ENCODE measurements at places on chromosomes 12 and 14.
A peak's percentile ranks its signal among the peaks of the same experiment; 100 is the strongest.

DNA sequence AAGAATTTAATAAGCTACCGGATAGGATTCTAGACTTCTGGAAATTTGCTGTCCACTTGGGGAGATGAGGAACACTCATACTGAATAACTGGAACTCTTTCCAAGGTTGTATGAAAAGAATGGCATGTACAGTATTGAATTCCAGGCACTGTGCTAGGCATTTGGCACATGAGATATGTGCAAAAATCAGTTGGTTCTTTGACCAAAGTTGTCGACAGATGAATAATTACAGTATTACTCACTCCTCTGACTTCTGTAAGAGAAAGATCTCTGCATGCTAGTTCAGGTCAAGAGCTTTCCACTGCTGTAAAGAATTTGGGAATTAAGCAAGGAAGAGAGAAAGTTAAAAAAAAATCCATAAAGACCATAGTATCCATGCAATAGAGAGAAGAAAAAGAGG lies 764.7 kb downstream of the BCL11B start:
- no peak for DNase-seq

DNA sequence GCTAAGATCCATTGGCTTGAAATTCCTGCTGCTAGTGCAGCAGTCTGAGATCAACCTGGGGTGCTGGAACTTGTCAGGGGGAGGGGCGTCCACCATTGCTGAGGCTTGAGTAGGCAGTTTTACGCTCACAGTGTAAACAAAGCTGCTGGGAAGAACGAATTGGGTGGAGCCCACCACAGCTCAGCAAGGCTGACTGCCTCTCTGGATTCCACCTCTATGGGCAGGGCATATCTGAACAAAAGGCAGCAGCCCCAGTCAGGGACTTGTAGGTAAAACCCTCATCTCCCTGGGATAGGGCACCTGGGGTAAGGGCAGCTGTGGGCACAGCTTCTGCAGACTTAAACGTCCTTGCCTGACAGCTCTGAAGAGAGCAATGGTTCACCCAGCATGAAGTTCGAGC lies 191.7 kb downstream of the ALG10B start:
- no peak for DNase-seq

- no peak for DNase-seq
Observed at GRCh38 chr14:105913861-105914260, 387.5 kb downstream of the TMEM121 start.

- DNase-seq: peak; percentile 21
Observed at GRCh38 chr12:46659824-46660223, 166.0 kb downstream of the SLC38A4 start.

DNA sequence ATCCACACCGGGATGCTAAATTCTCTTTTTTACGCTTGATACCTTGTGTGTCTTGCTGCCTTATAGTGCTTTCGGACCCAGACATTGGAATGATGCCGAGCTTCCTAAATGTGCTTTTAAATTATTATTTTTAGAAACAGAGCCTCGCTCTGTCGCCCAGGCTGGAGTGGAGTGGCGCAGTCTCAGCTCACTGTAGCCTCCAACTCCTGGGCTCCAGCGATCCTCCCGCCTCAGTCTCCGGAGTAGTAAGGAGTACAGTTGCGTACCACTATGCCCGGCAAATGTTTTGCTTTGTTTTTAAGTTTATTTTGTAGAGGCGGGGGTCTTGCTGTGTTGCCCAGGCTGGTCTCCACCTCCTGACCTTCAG lies 489 bp upstream of the EML5 start:
- DNase-seq: no peak

DNA sequence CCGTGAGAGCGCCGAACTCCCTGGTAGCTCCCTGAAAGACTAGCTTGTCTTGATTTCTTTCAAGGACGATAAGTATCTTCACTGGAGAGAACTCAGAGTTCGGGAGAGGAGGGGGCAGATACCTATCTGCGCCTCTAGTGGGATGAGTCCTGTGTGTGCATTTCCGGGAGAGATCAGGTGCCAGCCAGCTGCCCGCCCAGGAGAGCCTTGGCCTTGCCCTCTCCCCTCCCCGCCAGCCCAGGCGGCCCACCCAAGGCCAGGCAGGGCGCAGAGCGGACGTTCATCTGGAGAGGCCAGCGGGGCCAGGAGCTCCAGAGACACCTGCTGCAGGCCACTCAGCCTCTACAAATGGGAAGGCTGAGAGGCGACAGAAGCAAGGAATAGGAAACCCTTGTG lies 1.0 kb downstream of the CD9 start:
- no peak for DNase-seq

- no peak for DNase-seq
Observed at GRCh38 chr14:61213920-61214319, 67.2 kb downstream of the TMEM30B start.

DNA sequence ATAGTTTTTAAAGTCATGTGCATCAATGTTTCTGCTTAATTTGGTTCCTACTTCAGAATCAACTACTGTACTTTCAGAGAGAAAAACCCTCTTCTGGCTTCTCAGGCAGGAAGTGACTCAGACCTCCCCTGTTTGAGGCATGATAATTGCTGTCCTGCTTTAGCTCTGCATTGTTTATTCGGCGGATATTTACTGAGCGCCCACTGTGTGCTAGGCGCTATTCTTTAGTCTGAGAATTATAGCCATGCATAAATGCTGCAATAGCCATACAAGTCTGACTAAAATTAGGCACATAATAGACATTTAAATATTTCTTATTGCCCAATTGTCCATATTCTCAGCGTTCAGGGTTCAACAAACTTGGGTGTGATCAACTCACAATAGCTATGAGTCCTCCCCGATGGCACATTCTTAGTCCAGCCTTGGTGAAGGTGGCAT lies 6.1 kb upstream of the AMIGO2 start:
- no peak for DNase-seq

- no peak for DNase-seq
Observed at GRCh38 chr14:34213332-34213731, 248.7 kb downstream of the SPTSSA start.

DNA sequence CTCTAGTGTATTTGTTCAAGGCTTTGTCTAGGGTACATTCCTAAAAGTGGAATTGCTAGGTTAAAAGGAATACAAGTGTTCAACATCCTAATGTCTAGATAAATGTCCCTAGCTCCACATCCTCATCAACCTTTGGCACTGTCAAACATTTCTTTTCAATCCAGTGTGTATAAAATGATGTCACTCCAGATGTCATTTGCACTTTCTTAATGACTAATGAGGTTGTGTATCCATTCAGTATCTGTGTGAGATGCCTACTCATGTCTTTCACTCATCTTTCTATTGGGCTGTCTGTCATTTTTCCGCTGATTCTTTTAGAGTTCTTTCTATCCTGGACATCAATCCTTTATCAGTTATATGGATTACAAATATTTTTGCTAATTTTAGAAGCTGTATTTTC lies 43.3 kb downstream of the ARMH4 start:
- no peak for DNase-seq

DNA sequence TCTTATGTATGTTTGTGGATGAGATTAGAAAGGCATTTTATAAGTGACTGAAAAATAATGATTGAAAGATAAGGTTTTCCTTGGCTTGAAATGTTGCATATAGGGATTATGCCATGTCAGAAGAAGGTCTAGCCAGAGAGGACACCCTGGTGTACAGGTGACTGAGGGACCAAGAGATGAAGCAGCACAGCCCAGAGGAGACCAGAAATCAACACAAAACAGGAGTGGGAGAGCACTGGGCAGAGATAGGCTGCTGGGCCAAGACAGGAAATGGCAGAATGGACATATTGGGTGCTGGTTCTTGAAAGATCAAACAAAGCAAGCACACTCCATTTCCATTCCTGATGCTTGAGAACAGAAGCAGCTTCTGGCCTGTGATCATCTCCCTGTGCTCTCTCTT lies 24.4 kb upstream of the FRMD6 start:
- DNase-seq: no peak

GRCh38 chr14:64501411-64502171 lies 2.0 kb downstream of the ZBTB25 start:
- no peak for DNase-seq

GRCh38 chr14:69543341-69544115 lies 31.1 kb downstream of the CCDC177 start:
- no peak for DNase-seq

- DNase-seq: no peak
Observed at GRCh38 chr14:56102941-56103340, 15.3 kb upstream of the PELI2 start.

DNA sequence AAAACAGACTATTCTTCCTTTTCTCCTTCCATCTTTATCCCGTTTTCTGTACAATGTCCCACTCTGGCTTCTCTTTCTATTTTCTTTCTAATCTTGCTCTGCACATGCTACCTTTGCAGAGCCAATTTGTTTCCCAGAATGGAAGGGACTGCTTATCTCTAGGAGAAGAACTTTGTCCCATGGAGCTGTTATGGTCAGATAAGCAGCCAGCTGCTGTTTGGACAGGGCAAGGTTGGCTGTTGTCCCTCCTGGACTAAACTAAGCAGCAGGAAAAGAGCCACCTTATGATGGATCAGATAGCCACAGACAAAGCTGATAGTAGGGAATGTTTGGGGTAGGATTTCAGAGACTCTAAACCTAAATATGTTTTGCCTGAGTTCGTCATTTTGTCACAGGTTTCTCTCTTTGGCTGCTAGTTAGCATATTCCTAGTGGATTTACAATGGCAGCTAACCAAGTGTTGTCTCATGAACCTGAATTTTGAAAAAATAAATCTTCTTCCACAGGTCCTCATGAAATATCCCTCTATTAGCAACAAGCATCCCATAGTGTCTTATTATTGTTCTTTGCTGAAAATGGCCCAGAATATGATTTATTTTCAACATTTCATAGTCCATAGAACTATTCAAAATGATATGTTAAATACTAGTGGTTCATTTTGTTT lies 262.8 kb downstream of the SLC16A7 start:
- DNase-seq: no peak

- no peak for DNase-seq
Observed at GRCh38 chr12:14776236-14776961, 26.9 kb downstream of the WBP11 start.

- peak; percentile 26 for DNase-seq
Observed at GRCh38 chr12:66144791-66145754, 14.5 kb upstream of the LLPH start.

DNA sequence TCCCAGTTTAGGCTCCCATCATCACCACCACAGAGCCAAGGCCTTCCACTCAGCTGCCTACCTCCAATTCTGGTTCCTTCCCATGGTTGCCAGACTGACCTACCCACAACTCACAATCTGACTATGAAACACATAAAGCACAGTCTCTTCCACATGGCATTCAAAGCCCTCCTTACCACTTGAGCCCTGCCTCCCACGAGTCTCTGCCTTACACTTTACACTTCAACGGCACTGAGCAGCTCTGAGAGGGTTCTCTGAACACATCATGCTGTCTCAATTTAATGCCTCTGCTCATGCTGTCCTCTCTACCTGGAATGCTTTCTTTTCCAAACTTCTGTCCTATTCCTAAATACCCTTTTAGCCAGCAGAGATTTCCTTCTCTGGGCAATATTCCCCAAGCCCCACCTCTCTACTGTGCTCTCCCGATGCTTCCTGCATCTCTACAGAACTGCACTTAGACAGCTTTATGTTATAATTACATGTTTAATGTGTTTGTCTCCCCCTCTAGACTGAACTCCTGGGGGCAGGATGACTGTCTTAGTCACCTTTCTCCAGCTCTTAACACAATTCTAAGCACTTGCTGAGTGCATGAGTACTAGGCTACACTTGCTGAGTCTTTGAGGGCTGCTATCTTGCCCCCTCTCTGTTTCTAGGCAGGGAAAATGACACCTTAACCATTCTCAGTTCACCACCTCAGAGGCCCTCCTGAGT lies 23.5 kb downstream of the FMNL3 start:
- no peak for DNase-seq

DNA sequence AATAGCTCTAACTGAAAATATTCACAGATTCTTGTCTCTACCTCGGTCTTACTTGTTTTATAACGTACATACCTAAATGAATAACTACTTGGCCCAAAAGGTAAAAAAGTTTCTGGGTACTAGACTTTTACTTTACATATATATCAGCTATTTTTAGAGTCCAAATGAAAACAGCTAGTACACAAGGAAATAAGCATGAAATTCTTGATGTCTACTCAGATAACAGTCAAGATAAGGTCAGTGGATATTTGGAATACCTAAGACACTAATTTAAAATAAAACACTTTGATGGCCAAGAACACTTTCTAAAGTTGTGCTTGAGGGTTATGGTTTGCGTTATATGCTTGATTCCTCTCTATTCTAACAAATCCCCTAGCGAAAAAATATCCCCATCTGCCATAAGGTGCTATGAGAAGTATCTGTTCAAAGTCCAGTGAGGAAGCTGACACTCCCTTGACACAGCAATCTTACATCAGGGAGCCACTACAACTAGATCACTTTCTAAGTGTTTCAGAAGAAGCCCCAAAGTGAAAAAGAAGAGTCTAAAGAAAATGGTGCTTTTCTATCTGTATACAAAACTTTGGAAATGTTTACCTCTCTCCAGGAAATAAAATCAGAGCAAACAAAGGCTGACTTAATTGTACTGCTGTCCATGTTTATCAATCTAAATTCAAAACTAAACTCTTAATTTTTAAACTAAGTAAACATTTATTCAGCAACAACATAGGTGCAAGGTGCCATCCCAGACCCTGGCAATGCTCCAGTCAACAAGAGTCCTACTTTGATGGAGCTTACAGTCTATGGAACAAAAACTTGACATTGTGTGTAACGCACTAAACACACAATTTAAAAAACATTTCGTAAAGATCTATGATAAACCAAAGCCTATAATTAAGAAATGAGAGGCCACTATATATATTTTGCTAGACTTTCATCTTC lies 11.7 kb downstream of the PTPN21 start:
- DNase-seq: no peak

DNA sequence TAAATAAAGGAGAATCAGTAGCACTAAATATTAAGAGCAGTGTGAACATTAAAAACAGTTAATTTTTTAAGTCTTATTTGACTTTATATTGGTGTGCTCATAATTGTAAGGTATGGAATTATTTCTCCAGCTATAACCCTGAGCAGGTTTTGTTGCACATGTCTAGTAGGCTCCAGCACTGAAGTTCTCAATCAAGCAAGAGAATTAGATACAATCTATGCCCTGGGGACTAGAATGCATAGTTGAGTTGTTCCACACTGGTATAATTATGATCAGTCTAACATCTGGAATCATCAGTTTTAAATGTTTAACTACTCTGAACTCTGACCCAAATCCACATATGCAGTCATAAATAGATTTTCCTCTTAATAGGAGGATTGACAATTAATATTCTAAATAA lies 257.8 kb upstream of the ARHGAP5 start:
- DNase-seq: peak; percentile 56

GRCh38 chr12:31600252-31600651 lies 9.3 kb upstream of the DENND5B start:
- no peak for DNase-seq

GRCh38 chr12:95164656-95165055 lies 52.6 kb downstream of the FGD6 start:
- no peak for DNase-seq

DNA sequence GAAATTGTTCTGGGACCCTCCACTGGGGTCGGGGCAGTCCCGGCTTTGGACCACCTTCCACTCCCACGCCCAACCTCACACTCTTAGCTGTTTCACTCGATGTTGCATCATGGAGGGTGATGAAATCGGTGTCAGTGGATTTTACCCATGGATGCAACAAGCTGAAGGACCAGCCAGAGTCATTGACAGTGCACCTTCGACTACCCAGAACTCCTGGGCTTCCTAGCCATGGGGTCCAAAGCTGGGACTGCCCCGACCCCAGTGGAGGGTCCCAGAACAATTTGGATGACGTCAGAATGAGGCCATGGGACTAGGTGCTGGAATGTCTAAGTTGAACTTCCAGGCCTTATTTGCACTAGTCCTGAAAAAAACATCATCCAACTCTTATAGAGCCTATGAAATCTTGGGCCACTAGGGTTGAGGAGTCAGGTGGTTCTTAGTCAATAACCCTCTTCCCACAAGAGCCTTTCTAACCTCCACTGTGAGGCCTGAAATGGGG lies 882 bp upstream of the IL23A start:
- DNase-seq: no peak

All from skin of body (tissue), 3 donors.